Colonic mucosa (tissue), 4 donors: ENCODE measurements at places on chromosomes 16 and 17. TPM values are rescaled to one million over a fixed set of nuclear protein-coding genes. Genes with fewer than 3 reads are reported as not detected.
A peak's percentile ranks its signal among the peaks of the same experiment; 100 is the strongest.

DNA sequence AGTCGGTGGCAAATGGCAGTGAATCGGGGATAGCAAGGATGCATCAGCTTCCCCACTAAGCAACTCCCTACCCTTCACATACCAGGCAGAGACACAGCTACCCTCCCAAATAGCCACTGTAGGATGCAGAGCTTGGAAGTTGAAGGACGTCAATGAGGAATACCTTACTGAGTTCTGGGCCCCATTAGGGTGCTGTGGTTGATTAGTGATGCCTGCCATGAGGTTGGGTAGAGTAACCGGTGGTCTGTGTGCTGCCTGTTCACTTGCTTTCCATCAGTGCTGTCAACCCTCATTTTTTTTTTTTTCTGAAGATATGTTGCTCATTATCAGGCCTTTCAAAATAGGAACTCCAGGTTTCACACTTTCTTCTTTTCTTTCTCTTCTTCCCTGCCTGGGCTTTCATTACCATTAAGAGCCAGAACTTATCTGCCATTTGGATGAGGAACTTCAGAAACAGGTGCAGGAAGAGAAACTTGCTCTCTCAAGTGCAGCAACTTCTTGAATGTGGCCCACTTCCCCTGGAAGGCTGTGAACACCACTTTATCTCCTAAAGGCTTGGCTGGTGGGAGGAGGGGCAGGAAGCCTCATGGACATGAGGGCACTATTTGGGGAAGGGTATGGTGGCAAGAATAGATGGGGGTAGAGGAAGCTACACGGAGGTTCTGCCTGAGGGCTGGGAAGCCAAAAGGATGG is 183.5 kb downstream of the NTN1 start:
- no peaks in the 10 kb centered on the region for H3K36me3 ChIP-seq
- no peak for DNase-seq
- H3K27ac ChIP-seq = no peak overlapping the region
- H3K4me3 ChIP-seq = no peak overlapping the region
- H3K4me1 ChIP-seq = peaks cover 8% of the 10 kb centered on the region

Gene ZNF688
- 14.3 TPM for total RNA-seq

- peaks cover 28% of the 10 kb centered on the region for H3K4me1 ChIP-seq
- H3K36me3 ChIP-seq = peaks cover 7% of the 10 kb centered on the region
- DNase-seq = peak; percentile 24
- no peak overlapping the region for H3K4me3 ChIP-seq
- no peaks in the 10 kb centered on the region for H3K27me3 ChIP-seq
Measured at GRCh38 chr16:30113711-30114333, 485 bp upstream of the GDPD3 start.

DNA sequence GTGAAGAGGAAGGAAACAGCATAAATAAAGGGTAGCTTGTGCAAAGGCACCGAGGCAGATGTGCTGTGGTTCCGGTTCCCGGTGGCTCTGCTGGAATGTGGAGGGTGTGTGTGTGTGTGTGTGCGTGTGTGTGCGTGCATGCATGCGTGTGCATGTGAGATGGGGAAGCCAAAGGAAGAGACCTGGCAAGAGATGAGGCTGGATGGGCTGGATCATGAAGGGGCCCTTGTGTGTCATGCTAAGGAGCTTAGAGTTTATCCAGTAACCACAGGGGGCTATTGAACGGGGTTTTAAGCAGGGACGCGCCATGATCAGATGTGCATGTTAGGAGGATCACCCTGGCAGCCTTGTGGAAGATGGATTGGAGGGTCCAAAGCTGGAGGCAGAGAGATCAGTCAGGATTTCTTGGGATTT is 8.3 kb downstream of the WSCD1 start:
- no peaks in the 10 kb centered on the region for H3K4me1 ChIP-seq
- H3K27me3 ChIP-seq = no peaks in the 10 kb centered on the region
- H3K27ac ChIP-seq = no peak overlapping the region
- H3K4me3 ChIP-seq = no peak overlapping the region

GRCh38 chr16:2026461-2027023 is at the start of gene NHERF2:
TSS of gene NHERF2 (plus strand) at chr16:2026902. CDS start at chr16:2027006, 104 bp downstream.
- peak within 1 kb of the TSS; percentile 53 for H3K27ac ChIP-seq
- H3K27me3 ChIP-seq = no peaks in the 10 kb centered on the region
- no peaks in the 10 kb centered on the region for H3K36me3 ChIP-seq
- no peak for DNase-seq
- peak within 1 kb of the TSS; percentile 66 for H3K4me3 ChIP-seq

DNA sequence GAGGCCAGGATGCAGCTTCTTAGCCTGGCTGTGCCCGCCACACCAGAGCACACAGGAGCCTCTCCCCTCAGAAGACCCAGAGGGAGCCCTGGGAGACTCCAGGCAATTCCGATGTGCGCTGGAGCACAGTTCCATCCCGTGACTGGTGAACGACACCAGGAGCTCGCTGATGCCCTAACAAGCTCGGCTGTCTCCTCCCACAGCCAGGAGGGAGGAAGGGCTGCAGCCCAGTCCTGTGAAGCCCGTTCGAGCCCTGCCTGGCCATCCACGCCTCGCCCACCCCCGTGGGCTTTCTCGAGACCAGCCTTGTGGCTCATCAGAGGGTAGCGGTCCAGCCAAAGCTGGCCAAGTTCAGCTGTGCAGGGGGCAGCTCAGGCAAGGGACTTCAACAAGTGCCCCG is 21.8 kb upstream of the RASD1 start:
- H3K36me3 ChIP-seq = no peaks in the 10 kb centered on the region
- no peak for DNase-seq
- H3K27me3 ChIP-seq = no peaks in the 10 kb centered on the region
- H3K27ac ChIP-seq = no peak overlapping the region
- H3K4me1 ChIP-seq = no peaks in the 10 kb centered on the region

Gene GALR2
- 0.49 TPM for total RNA-seq

GRCh38 chr17:27816946-27817345 is 16.6 kb upstream of the NOS2 start:
- no peak overlapping the region for H3K27ac ChIP-seq
- H3K4me1 ChIP-seq = peaks cover 7% of the 10 kb centered on the region
- H3K36me3 ChIP-seq = no peaks in the 10 kb centered on the region

DNA sequence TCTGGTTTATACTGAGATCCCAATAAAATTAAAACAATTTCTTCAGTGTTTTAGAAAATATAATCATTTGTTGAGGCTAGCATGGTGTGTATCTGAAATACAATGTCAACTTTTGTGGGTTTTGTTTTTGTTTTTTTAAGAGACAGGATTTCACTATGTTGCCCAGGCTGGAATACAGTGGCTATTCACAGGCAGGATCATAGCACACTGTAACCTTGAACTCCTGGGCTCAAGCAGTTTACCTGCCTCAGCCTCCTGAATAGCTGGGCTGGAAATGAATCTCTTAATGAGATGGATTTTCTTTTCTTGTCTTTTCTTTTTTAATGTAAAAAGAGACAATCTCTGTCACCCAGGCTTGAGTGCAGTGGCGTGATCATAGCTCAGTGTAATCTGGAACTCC is 12.1 kb downstream of the DDX42 start:
- DNase-seq = no peak
- no peak overlapping the region for H3K4me3 ChIP-seq
- H3K36me3 ChIP-seq = no peaks in the 10 kb centered on the region
- no peak overlapping the region for H3K27ac ChIP-seq
- H3K4me1 ChIP-seq = no peaks in the 10 kb centered on the region

DNA sequence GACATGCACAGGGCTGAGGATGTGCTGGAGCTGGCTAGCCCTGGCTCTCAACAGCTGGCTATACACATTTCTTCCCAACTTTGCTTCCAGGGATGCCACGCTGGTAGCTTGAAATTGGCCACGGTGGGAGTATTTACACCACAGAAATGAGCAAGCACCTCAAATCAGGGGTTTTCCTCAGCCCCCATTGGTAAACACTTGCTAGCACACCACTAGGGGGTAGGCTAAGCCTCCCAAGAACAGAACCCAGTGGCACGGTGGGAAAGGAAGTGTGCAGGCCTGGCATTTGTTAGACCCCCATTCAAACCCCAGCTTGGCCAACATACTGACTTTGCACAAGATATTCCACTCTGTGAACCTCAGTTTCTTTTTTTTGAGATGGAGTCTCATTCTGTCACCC is 12.9 kb downstream of the DRC3 start:
- H3K27me3 ChIP-seq = no peaks in the 10 kb centered on the region
- H3K4me1 ChIP-seq = no peaks in the 10 kb centered on the region
- no peak overlapping the region for H3K4me3 ChIP-seq
- no peaks in the 10 kb centered on the region for H3K36me3 ChIP-seq

- H3K4me3 ChIP-seq = no peak overlapping the region
- peak overlapping the region; percentile 65 for H3K27ac ChIP-seq
- no peaks in the 10 kb centered on the region for H3K36me3 ChIP-seq
- peak; percentile 71 for DNase-seq
- H3K27me3 ChIP-seq = peaks cover 4% of the 10 kb centered on the region
Measured at GRCh38 chr17:48198950-48199541, 91.5 kb downstream of the SNX11 start.

- no peaks in the 10 kb centered on the region for H3K27me3 ChIP-seq
- no peaks in the 10 kb centered on the region for H3K36me3 ChIP-seq
- DNase-seq = no peak
Measured at GRCh38 chr17:75919611-75920010, 14.9 kb upstream of the MRPL38 start.

Gene SCN4A
- total RNA-seq = 0.07 TPM

- no peaks in the 10 kb centered on the region for H3K27me3 ChIP-seq
- no peaks in the 10 kb centered on the region for H3K4me1 ChIP-seq
- no peak overlapping the region for H3K4me3 ChIP-seq
- no peaks in the 10 kb centered on the region for H3K36me3 ChIP-seq
Measured at GRCh38 chr17:68172461-68172954, 75.3 kb upstream of the AMZ2 start.

Gene AOC2
- 1.1 TPM for total RNA-seq

DNA sequence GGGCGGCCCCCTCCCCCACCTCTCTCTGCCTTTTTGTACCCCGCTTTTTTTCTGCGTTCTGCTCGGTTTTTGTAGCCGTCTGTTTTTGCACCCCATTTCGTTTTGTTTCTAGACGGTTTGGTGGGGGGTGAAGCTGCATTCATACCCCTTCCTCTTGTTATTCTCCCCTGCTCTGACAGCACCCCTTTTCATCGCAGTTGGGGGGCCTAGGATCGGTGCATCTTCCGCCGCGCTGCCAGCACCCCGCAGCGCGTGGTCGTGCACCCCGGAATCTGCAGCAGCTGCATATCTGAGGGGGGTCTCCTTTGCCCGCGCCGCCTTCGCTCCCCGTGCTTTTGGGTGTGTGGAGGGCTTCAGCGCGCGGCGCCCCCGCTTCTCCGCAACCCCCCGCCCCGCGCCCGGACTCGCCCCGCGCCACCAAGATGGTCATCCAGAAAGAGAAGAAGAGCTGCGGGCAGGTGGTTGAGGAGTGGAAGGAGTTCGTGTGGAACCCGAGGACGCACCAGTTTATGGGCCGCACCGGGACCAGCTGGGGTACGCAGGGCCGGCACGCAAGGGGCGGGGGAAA is 455 bp downstream of the ATP1B2 start:
- no peaks in the 10 kb centered on the region for H3K4me1 ChIP-seq
- H3K36me3 ChIP-seq = no peaks in the 10 kb centered on the region
- DNase-seq = no peak
- peaks cover 21% of the 10 kb centered on the region for H3K27me3 ChIP-seq
- no peak overlapping the region for H3K27ac ChIP-seq
- peak overlapping the region; percentile 39 for H3K4me3 ChIP-seq

DNA sequence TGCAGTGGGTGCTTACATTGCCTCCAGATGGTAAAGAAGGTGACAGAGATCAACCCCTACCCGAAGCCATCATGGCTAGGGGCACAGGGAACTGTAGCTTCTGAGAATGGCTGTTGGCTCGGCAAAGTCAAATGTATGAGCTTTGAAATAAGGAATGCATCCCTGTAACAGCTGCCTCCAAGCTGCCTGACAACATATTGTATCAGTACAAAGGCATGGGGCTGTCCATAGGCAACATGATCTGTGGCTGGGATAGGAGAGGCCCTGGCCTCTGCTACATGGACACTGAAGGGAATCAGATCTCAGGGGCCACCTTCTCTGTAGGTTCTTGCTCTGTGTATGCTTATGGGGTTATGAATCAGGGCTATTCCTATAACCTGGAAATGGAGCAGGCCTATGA is 119.2 kb upstream of the NETO2 start:
- DNase-seq = no peak
- no peaks in the 10 kb centered on the region for H3K27me3 ChIP-seq

DNA sequence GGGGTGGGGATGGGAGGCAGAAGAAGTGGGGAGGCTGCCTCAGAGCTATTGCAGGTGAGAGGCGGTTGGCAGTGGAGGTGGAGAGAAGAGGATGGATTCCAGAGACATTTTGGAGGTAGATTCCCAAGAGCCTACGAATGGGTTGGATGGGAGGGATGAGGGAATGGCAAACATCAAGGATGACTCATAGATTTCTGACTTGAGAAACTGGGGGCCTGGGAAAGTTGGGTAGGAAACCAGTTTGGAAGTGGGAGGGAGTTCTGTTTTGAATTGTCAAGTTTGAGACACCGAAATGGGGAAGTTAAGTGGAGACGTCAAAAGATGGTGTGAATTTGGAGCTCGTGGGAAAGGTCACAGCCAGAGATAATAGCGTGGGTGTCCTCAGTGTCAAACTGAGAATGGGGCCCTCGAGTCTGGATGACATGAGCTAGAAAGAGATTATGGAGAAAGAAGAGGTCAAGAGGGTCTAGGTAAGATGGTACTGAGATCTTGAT is 6.2 kb upstream of the CYLD start:
- H3K36me3 ChIP-seq = no peaks in the 10 kb centered on the region
- H3K4me3 ChIP-seq = no peak overlapping the region

Gene CUEDC1
- total RNA-seq = 15.2 TPM

GRCh38 chr17:76925441-76925891 is 57.3 kb downstream of the MGAT5B start:
- H3K27ac ChIP-seq = no peak overlapping the region
- no peaks in the 10 kb centered on the region for H3K27me3 ChIP-seq
- no peak overlapping the region for H3K4me3 ChIP-seq
- DNase-seq = no peak
